ENCODE measurements at places on chromosomes 6 and 20.

GRCh38 chr6:151056230-151056907 is 183.4 kb upstream of the AKAP12 start:
- DNase-seq = no peak

- no peak for DNase-seq
Measured at GRCh38 chr6:90288404-90288803, 8.2 kb downstream of the BACH2 start.

- no peak for DNase-seq
Measured at GRCh38 chr6:142153196-142153595, 6.1 kb downstream of the VTA1 start.

DNA sequence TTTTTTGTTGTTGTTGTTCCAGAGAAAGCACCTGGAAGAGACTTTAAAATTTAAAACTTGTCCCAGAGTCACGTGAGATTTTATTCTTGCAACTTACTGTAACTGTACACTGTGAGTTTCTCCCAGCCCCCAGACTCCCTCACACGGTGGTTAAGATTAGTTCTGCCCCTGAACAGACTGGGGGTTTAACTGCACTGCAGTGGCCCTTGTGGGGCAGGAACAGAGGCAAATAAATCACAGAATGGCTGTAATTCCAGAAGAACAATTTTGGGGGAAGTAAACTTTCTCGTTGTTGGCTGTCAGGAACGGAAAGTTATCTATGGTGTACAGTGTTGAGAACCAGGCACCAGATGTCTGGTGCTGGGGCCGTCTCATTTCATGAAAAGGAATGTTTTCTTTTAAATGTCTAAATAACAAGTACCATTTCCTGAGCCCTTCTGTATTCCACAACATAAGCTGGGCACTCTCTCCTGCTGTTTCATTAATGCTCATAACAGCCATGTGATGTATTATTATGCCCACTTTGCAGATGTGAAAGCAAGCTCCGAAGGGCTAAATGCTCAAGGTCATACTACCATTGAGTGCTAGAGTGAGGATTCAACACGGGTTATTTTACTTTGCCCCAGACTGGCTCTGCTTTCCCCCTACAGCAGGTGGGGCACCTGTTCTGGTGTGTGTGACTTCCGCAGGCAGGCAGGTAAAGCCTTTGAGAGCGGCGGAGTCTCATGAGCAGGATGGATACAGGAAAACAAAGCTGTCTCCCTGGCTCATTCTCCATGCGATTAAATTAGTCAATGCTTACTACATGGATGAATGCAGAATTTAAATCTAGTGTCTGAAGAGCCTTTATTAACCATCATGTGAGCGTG is 30.5 kb downstream of the CNKSR3 start:
- no peak for DNase-seq

GRCh38 chr6:113291751-113292445 is 565.2 kb upstream of the MARCKS start:
- DNase-seq = no peak

DNA sequence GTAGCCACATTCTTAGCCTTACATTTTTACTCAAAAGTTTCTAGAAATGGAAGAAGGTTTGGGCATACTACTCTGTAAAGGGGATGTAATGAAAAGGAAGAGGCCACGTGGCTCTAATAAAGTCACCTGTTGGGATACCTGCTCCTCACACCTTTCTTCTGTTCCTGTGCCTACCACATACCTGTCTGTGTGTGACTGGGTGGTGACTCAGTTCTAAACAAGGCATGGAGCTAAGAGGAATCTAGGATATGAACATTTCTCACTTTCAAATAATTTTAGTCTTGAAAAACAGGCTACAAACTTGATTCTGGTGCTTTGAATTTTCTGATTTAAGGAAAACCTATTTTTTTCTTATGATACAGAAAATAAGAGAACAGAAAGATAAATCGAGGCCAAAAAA is 363.6 kb downstream of the RFPL4B start:
- DNase-seq = no peak

Data from retina (tissue), 1 donor.